Brain microvascular endothelial cell (primary cell): ENCODE measurements at places on chromosomes 6 and 20.
A peak's percentile ranks its signal among the peaks of the same experiment; 100 is the strongest.

DNA sequence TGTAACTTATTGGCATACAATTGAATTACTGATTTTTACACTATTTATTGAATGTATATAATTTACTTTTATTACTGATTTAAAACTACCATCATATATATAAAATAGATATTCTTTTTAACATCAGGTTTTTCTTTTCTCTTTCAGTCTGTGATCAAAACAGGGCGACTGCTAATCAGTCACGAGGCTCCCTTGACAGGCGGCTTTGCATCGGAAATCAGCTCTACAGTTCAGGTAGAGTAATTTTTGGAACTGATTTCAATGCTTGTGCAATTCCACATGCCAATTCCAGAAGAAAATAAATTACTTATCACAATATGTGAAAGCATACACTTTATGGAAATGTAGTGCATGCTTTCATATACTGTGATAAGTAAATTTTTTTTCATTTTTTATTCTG is 166.5 kb downstream of the BCKDHB start:
- no peak for DNase-seq

GRCh38 chr6:63677282-63677681 is 41.7 kb downstream of the PHF3 start:
- no peak for DNase-seq

DNA sequence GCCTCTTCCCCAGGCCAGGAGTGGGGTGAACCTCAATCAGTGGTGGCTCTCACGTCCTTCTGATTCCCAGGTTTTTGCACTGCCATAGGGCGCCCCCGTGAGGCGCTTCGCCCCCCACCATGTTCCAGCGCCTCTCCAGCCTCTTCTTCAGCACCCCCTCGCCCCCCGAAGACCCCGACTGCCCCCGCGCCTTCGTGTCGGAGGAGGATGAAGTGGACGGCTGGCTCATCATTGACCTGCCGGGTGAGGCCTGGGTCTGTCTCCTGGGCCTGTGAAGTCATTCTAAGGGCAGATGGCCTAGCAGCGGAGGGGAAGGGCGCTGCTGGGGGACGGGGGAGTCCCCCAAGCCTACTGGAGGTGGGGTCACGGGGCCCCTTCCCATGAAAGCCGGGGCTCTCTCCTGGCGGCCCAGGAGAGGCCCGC is 4.5 kb downstream of the TP53INP2 start:
- DNase-seq = no peak

GRCh38 chr20:58898629-58899408 is 46.3 kb downstream of the GNAS start:
- no peak for DNase-seq

DNA sequence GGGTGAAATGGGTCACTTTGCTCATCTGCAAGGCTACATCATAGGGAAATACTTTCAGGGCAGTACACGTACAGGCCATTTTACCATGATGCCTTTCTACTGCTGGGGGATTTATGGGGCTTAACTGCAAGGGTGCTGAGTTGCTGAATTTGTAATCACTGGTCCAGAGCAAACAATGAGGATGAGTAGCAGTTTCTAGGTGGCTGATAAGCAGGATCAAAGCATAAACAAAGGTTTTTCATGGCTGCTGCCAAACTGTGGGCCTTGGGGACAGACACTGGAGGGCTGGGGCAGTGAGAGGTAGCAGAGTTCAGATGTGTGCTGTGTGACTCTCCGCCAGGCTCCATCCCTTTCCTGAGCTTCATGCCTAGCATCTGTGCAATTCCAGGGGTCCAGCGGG is 68.3 kb downstream of the CNBD2 start:
- DNase-seq = no peak

DNA sequence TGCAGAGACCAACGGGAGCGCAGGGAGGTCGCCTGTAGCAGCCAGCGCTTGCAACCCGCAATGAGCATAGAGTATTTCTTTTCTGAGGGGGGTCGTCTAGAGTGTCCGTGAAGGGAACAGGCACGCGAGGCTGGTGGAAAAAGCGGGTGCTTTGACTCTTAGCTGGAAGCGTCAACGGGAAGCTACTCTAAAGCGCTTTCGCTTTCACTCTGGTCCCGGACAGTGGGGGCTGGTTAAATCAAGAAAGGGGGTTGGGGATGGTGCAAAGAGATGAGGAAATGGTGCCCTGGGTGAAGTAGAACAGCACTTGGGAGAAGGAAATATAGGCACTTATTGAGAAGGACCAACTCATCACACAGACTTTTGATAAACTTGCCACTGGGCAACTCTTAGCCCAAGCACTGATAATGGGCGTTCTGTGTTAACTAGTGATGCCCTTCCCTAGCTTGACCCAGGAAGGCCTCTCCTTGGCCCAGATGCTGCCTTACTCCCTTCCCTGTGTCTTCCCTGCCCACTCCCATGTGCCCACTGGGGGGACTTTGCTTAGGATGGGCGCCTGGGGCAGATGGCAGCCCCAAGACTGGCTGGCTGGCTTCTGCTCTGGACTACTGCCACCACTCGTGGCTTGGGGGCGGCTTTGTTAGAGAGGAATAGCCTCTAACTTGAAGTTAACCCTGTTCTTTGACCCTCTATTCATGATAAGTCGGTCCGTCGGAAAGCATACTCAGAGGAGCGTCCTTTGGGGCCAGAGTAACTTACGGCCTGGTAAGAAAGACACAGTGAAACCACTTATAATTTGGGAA is 585 bp downstream of the PSMB9 start:
- DNase-seq = no peak

DNA sequence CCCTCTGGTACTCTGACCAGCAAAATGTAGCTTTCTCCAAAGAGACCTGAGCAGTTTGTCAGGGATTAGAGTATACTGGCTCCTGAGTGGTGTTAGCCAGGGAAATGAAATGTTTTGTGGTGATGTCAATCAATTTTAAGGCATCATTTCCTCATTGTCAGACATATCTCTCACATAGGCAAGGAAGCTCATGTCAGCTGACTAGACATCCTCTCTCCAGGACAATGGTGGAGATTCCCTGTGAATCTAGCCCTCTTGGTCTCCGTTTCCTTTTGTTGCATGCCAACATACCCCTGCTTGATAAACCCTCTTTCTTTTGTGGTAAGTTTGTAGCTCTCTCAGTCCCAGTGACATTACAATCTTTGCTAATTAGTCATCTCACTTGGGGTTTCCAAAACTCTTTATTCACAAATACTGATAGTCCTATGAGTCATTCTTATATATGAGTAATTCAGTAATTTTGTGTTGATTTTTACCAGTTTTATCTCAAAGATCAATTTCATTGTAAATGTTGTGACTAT is 135.6 kb upstream of the PTPRK start:
- DNase-seq = peak; percentile 95

GRCh38 chr20:57688864-57689263 is 21.0 kb downstream of the PMEPA1 start:
- DNase-seq = no peak

GRCh38 chr6:44265722-44266233 is 427 bp upstream of the NFKBIE start:
- no peak for DNase-seq

DNA sequence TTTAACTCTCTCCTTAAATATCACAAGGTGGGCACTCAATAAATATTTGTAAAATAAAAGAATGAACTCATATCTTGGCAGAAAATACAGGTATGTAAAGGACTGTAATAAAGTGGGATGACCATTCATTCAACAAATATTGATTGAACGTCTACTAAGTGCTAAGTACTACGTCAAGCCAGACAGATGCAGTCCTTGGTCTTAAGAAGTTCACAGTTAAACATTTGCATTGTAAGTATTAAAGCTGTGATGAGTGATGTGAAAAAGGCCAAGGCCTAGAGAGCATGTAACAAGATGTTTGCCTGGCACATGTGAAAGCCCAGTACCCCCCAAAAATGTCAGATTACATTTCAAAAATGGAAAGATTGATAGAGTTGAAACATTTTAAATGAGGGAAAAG is 130.1 kb upstream of the TMEM170B start:
- no peak for DNase-seq

GRCh38 chr6:2186516-2186915 is 58.9 kb downstream of the GMDS start:
- no peak for DNase-seq

DNA sequence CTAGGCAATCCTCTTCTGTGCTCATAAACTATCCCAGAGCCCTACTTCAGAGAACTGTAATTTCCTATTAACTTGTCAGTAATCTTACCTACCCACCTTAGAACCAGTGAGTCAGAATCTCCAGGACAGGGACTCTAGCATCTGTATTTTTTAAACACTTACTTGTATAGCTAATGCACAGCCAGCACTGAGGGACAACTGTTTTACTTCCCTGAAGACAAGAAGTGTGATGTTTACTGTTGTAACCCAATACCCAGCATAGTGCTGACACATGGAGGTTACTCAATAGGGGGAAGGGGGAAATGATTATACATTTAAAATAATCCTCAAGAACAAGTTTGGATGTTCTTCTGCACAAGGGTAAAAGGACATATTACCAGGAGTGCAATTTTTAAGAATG is 130.8 kb downstream of the BTBD9 start:
- peak; percentile 23 for DNase-seq

- DNase-seq = no peak
These were observed 156.2 kb upstream of the THBS2 start for GRCh38 chr6:169409742-169410312.

- peak; percentile 90 for DNase-seq
These were observed 6.3 kb upstream of the RAMACL start for GRCh38 chr6:166592821-166593220.

DNA sequence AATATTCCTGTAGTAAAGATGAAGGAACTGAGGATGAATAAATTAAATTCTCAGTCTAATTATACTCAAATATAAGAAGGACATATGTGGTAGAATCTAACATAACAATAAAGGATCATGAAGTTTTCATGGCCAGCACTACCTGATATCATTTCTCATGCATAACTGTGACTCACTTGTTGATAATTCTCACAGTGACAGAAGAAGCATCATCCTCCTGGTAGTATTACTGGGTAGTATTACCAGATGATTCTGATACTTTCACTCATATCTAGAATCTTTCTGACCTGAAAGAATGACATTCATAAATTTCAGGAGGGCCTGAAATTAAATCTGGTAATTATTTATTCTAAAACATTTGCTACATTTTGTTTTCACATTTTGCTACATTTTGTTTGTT is 1375.0 kb downstream of the EPHA7 start:
- DNase-seq = no peak

DNA sequence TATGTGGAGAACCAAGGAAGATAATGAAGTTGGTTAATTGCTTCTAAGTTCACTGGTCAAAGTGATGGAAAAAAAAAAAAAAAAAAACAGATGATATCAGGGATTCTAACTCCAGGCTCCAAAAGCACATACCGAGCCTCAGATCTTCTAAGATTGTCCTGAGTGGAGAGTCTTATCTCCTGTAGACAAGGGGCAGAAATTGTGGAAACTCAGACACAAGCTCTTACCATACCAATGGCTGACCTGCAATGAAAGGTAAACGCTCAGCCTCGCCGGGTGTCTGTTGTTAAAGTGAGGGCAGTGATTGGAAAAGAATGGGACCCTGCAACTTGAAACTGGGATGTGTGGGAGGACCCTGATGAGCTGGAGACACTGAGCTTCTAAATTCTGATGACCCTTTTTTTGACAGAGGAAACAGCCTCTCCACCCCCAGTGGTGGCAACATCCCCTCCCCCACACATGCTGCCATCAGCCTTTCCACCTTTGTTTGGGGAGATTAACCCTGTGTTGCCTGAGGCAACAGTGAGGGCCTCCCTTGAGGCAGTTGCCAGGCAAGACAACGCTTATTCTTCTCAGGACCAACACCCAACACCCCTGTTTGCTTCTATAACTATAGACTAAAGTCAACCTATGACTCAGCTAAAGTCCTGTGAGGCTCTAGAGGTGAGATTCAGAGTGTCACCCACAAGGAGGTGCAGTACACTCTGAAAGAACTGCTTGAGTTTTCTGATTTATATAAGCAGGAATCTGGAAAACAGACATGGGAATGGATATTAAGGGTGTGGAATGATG is 154.0 kb downstream of the THBS2 start:
- DNase-seq = peak; percentile 58

- no peak for DNase-seq
These were observed 152.2 kb downstream of the OPN5 start for GRCh38 chr6:47934023-47934422.

- no peak for DNase-seq
These were observed 41.0 kb downstream of the HM13 start for GRCh38 chr20:31555203-31555775.

- DNase-seq = no peak
These were observed 271.2 kb upstream of the PRDM1 start for GRCh38 chr6:105814745-105815536.

DNA sequence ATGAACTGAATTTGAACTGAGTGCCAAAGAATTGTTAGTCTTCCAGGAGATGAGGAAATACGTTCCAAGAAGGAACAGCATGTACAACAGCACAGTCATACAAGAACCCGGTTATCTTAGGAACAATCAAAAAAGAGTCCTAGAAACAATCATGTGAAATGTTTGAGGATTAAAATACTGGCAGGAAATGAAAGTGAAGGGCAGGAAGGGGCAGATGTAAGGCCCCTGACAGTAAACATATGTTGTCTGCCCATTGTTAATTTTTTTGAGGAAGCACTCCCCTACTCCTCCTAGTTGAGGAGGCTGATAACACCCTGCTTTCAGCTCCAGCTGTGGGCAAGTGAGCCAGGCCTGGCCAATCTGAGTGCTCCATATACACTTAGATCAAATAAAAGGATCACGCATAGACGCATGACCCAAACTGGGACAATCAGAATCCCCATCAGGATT is 220.9 kb downstream of the HACE1 start:
- DNase-seq = no peak

GRCh38 chr20:40646361-40646760 is 42.7 kb downstream of the MAFB start:
- DNase-seq = no peak

DNA sequence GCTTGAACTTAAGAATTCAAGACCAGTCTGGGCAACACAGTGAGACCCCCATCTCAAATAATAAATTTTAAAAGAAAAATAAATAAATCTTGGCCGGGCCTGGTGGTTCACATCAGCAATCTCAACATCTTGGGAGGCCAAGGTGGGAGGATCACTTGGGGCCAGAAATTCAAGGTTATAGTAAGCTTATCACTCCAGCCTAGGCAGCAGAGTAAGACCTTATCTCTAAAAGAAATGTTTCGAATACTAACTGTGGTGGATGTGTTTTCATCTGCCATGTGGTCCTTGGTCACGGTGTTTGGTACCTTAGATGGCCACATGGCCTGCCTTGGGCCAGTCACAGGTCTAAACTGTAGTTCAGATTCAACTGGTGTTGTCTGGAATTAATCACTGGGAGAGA is 5.8 kb downstream of the UBE2C start:
- DNase-seq = no peak
